ENCODE measurements at places on chromosomes 12 and 14.

DNA sequence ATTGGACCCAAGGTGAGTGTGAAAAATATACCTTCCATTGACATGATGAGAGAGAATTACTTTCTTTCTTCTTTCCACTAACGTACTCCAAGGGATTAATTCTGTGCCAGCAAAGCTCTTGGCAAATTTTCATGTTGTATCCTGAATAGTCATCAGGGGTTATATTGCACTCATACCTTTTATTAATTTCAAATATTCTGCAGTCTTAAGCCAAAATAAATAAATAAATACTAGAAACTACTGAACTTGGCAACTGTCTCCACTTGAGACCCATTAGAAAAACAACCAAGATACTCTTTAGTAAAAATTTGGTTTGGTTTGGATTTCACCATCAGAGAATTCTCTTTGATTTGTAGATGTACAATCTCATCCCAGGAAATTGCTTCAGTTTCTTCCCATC lies 22.1 kb upstream of the CLEC14A start:
- DNase-seq = no peak

DNA sequence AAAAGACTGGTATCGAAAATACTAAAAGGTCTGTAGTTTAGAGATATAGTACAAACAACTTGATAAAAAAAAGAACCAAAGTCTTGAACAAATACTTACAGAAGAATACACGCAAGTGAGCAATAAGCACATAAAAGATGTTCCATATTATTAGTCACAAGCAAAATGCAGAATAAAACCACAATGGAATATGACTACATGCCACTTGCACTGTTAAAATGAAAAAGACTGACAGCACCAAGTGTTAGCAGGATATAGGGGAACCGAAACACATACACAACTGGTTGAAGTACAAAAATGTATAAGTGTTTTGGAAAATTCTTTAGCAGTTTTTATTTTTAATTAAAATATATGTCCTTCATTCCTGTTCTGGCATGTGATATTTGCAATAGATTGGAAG lies 3.6 kb downstream of the CLEC2A start:
- no peak for DNase-seq

GRCh38 chr12:84502907-84503787 lies 409.5 kb downstream of the SLC6A15 start:
- peak; percentile 40 for DNase-seq

DNA sequence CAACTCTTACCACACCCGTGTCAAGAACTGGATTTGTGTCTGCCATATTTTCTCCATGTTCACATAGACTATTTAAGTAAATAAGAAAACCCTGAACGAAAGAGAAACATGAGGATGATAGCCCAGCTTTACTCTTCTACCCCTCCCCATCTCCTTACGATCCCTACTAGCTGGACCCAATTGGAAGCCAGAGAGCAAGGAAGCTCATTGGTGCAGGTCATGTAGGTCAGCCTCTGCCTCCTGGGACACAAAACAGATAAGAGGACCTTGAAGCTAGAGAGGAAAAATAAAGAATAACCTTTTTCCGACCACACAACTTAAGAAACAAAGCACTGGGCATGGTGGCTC lies 124.6 kb upstream of the ATF7IP start:
- no peak for DNase-seq

- DNase-seq = no peak
These were observed 123.5 kb downstream of the CAPZA3 start for GRCh38 chr12:18861287-18861858.

GRCh38 chr14:75654127-75654732 lies 6.4 kb downstream of the ERG28 start:
- peak; percentile 23 for DNase-seq

DNA sequence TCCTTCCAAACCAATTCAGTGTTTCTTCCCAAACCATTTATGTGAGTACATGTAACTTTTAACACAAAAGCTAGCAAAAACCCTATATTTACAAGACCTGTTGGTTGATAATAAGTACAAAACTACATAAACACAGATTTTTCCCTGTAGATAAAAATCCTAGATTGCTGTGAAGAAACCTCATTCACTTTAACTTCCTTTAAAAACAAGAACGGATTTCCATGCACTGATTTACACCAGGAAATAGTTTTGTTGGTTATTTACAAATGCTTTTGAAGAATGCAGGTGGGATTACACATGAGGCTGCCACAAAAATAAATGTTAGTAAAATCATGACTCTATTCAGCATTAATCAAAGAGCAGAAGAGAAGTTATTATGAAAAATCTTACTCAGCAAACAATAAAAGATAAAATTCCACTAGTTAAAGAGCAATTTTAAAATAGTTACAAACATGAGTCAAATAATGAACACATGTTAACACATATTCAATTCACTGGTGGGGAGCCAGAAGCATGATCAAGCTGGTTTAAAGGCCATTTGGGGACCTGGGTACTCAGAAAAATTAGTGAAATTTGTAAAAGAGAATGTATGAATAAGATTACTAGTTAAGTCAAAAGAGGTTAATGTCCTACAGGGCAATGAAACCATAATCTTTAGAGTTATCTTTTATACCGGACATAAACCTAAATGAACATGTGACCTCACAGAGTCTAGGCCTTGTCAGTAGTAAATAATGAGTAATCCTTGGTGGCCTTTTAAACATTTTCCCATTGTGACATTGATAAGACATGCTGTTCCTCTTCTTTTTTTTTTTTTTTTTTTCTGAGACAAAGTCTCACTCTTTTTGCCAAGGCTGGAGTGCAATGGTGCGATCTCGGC lies 79.9 kb downstream of the PHLDA1 start:
- DNase-seq = no peak

- DNase-seq = peak; percentile 74
These were observed 121.7 kb downstream of the CHST11 start for GRCh38 chr12:104578453-104578852.

GRCh38 chr14:88468406-88468805 lies 82.9 kb downstream of the SPATA7 start:
- DNase-seq = peak; percentile 51

GRCh38 chr12:124848621-124849380 lies 14.9 kb downstream of the SCARB1 start:
- DNase-seq = no peak

- no peak for DNase-seq
These were observed 59.7 kb upstream of the KCNH3 start for GRCh38 chr12:49478949-49479664.

GRCh38 chr12:47561746-47562145 lies 144.1 kb downstream of the RPAP3 start:
- no peak for DNase-seq

- no peak for DNase-seq
These were observed 66.8 kb upstream of the RFLNA start for GRCh38 chr12:124227951-124228711.

DNA sequence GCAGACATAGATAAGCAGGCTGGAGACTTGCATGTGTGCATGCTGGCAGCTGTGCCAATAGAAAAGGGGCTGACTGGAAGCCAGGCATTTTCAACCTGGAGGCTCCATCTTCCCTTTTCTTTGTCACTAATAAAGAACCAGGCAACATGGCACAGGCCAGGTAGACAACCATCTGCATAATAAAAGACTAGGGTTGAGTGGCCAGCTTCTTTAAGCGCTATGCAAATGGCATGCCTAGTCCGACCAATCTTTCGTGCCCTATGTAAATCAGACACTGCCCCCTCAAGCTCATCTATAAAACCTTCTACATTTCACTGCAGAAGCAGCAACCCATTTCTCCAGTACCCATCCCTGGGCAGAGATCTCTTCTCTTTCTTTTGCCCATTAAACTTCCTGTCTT lies 4.6 kb upstream of the KLRC1 start:
- DNase-seq = no peak

- no peak for DNase-seq
These were observed 42.9 kb downstream of the TESPA1 start for GRCh38 chr12:54941659-54942058.

DNA sequence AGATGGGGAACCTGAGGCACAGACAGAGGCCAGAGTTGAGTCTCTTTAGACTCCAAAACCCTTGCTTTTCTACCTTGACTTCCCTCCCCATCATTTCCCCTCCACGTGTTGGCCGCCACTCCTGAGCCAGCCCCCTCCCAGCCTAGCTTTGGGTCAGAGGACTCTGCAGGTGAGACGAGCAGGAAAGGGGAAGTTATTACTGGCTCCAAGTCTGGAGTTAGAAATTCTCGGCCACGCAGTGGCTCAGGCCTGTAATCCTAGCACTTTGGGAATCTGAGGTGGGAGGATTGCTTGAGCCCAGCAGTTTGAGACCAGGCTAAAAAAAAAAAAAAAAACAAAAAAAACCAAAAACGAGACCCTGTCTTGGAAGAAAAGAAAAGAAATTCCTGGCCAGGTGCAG lies 8.8 kb downstream of the VSX2 start:
- no peak for DNase-seq

GRCh38 chr14:59507752-59508103 lies 23.4 kb downstream of the JKAMP start:
- DNase-seq = no peak

GRCh38 chr14:58297412-58297761 lies 968 bp upstream of the ARID4A start:
- no peak for DNase-seq

GRCh38 chr14:64212666-64213065 lies 81.5 kb downstream of the ESR2 start:
- DNase-seq = no peak

DNA sequence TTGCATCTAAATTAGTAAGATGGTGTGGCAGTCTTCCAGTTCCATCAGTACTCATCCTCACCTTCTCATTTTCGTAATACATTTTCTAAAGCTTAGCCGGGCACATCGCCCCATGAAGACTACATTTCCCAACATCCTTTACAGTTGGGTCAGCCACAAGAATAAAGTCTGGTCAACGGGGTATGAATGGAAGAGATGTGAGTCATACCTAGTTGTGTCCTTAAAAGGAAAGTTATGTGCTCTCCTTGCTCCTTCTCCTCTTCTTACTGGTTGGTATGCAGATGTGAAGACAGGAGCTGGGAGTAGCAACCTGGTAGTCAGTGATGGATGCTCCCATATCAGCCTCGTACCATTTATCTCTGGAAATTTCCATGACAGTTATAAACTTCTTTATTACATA lies 35.9 kb upstream of the EGLN3 start:
- DNase-seq = no peak

- DNase-seq = peak; percentile 18
These were observed 47.3 kb upstream of the PAWR start for GRCh38 chr12:79737875-79738718.

DNA sequence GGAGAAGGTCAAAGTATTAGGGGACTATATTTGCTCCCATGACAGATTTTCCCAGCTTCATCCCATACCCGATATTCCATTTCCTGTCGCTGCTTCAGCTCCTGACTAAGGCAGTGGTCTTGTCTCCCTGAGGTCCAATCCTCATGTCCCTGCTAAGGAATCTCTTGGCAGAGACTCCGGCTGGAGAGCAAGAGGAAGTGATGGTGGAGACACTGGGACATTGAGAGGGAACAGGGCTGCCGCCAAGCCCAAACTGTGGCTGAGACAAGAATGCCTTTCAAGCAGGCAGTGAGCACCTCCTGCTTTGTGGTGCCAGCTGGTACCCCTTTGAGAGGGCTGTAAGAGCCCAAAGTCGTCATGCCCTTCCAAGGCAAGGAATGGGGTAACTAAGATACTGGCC lies 5.5 kb downstream of the SP7 start:
- DNase-seq = no peak

Data from amniotic stem cell (primary cell).